ENCODE measurements at places on chromosomes 2 and 18. TPM values are rescaled to one million over a fixed set of nuclear protein-coding genes. Genes with fewer than 3 reads are reported as not detected.

CRYBA2 gene
- total RNA-seq: not detected

SEC11C gene
- total RNA-seq: 11.3 TPM

CEBPZOS gene
- 8.3 TPM for total RNA-seq

- no peak for DNase-seq
Measured at GRCh38 chr2:180607514-180608049, 372.8 kb upstream of the UBE2E3 start.

- no peak for DNase-seq
Measured at GRCh38 chr2:41695198-41696113, 352.4 kb upstream of the PKDCC start.

- no peak for DNase-seq
Measured at GRCh38 chr2:134368009-134368817, 114.3 kb downstream of the MGAT5 start.

GRCh38 chr2:144224472-144224871 is 295.4 kb downstream of the ZEB2 start:
- DNase-seq: no peak

DNA sequence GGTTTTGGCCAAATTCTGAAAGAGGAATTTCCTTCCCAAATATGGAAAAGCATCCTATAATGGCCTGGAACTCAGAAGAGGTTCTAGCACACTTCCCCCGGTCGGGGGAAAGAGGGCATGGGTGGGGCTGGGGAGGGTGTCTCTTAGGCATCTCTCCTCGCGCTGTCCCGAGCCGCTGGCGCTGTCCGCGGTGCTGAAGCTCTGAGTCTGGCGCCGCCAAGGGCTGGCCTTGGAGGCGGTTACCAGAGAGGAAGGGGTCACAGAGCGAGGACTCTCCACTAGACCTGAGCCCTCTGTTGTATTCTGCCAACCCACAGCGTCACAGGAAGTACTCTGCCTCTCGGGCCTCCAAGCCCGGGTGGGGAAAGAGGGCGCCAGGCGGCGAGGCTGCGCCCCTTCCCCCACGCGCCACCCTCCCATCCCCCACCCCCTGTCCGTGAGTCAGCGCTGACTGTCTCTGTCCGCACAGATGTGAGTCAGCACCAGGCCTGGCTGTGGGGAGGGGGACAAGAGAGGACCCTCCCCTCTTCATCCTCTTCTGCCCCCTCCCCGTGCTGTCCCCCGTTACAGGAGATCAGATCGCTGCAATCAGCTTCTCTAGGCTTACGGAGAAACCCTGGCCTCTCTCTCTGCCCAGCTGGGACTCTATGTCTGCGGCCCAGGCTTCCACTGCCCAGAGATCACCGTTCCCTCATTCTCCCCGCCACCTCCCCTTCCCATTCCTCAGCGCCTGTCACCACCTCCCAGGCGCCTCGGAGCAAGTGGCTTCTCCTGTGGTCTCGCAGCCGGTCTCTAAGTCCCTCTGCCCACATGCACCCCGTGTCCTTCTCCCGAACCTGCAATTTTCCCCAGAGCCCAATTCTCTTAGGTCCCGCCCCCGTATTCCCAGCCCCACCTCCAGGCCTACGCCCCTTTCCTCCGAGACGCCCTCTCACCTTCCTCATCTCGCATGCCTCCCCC is 779 bp downstream of the PTPRN start:
- peak; percentile 81 for DNase-seq

DNA sequence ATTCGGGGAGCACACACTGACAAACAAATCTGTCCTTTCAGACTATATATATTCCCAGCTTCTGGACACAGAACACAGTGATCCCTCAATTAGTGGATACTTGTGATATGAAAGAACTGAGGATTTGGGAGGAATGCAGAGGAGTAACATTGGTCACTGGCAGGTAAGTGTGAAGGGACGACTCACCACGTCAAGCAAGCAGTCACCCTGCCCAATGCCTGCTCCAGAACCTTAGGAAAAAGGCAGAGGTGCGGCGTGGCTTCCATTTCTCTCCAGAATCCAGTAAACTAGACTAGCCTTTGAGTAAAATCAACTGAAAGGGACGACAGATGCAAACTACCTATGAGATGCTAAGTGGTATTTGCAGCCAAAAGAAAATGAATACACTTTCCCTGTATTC is 1.1 kb downstream of the CCDC93 start:
- DNase-seq: no peak

GRCh38 chr2:218387369-218388194 is 5.5 kb downstream of the SLC11A1 start:
- peak; percentile 86 for DNase-seq

GRCh38 chr2:40967451-40967850 is 515.6 kb upstream of the SLC8A1 start:
- no peak for DNase-seq

- DNase-seq: no peak
Measured at GRCh38 chr18:58541146-58541788, 87.6 kb downstream of the ALPK2 start.

DNA sequence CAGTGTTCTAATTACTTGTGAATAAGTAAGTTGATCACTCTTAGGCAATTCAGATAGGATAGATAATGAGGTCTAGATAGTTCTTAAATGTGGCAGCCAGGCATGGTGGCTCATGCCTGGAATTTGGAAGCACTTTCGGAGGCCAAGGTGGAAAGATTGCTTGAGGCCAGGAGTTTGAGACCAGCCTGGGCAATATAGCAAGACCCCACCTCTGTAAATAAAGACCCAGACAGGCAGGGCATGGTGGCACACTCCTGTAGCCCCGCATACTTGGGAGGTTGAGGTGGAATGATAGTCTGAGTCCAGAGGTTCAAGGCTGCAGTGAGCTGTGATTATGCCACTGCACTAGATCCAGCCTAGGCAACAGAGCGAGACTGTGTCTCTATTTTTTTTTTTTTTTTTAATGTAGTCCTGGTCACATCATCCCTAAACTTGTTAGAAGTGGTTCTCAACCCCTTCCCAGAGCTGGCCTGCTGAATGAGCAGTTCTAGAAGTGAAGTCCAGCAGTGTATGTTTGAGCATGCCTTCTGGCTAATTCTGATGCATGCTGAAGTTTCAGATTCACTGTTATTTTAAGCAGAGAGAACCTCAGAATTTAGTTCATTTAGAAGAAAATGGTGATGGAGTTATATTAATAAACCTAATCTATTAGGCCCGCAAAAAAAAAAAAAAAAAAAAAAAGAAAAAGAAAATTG is 306.2 kb downstream of the PRKCE start:
- DNase-seq: no peak

GRCh38 chr2:118055512-118056164 is 32.6 kb upstream of the INSIG2 start:
- no peak for DNase-seq

Data from hematopoietic multipotent progenitor cell (in vitro differentiated cells).